Activated CD8-positive, alpha-beta memory T cell treated with anti-CD3 and anti-CD28 coated beads for 1 hour (primary cell): ENCODE measurements at places on chromosomes 3 and 15.

DNA sequence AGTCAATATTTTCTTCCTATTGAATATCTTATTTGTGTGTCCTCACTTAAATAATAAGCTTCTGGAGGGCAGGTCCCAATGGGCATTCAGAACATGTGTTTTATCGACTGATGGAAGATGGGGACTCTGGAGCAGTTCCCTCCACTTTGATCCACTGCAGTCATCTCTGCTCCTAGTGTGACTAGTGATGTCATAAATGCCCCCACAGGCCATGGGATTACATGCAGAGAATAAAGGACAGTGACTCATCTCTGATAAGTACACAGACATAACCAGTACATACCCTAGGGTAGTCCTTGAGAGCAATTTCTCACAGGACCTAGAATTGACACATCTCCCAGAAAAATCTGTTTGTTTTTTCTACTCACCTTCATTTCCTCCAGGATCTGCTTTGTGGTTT, 49.4 kb upstream of the FMN1 start:
- DNase-seq = no peak

DNA sequence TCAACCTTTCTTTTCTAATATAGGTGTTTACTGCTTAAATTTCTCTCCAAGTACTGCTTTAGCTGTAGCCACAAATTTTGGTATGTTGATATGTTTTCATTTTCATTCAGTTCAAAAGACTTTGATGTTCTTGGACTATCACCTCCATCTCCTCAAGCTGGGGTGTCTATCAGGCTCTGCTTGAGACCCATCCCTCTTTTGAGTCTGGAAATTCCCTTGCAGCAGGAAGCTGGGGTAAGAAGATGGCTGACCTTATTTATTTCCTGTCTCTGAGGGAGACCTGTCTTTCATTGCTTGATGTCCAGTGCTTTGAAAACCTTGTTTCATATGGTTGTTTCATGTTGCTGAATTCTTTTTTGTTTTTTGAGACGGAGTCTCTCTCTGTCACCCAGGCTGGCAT, 60.5 kb upstream of the ADPGK start:
- no peak for DNase-seq

- no peak for DNase-seq
Measured at GRCh38 chr15:100133001-100133400, 208.8 kb downstream of the ADAMTS17 start.

GRCh38 chr3:49912881-49913281, 9.2 kb upstream of the MST1R start:
- no peak for DNase-seq

GRCh38 chr15:58361273-58361759, 70.5 kb upstream of the LIPC start:
- no peak for DNase-seq

DNA sequence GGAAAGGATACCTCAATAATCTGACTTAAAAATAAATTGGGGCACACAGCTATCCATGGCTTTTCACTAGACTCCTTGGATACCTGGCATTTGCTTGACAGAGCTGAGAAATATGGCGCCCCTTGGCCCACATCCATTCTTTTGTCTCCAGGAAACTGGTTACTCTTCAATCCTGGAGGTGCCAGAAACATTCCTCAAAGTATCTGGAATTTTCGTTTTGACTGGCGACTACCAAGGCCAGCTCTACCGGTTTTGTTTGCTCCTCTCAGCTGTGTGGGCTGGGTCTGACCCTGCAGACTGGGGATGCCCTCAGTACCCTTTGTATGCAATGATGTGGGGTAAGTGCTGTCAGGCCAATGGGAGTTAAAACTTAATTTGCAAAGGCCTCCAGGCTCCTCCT, 27.0 kb downstream of the KATNBL1 start:
- DNase-seq = no peak

DNA sequence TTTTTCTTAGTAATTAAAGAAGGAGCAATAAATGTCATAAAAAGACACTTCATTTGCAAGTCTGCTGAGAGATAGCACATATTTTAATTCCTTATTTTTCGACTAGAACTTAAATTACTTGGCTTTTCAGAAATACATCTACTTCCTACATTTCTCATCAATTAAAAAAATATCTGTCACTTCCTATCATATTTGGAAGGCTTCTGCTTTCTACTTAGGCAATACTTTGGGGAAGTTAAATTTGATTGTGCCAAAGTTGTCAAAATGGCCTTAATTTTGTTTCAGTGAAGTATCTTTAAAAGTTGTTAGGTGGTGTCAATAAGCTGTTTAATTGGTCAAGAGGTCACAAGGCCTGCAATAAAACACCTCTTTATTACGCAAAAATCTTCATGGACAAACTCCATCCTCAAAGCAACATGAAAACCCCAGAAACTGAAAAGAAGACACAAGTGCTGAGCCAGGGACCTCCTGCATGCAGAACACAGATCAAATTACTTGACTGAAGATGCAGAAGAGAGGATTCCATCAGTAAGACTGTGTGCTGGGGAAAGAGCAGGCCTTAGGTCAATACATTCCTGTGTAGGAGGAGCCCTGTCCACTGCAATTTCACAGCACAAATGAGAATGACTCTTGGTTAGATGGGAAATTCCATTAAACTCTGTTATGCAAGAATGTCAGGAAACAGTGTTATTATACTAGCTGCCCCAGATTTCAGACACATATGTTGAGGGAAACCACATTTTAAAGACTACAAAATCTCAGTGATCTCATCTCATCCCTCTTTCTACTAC, 48.0 kb upstream of the FSTL1 start:
- no peak for DNase-seq

DNA sequence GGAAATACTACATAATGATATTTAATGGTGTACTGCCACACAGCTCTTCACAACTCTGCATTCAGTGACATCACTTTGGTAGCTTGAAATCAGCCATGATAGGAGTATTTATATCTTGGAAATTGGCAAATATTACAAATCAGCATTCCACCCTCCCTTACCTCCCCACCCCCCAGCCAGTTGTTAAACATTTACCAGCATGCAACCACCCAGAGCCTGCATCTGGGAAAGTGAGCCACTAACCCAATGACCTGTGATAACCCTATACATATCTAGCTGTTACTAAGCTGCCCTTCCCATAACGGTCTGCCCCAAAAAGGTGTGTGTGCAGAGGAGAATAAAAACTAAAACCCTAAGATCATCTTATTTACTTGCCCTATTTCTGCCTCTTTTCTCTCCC, 44.6 kb upstream of the SATB1 start:
- no peak for DNase-seq
